ENCODE measurements at places on chromosomes 2 and 18. TPM values are rescaled to one million over a fixed set of nuclear protein-coding genes. Genes with fewer than 3 reads are reported as not detected.
A peak's percentile ranks its signal among the peaks of the same experiment; 100 is the strongest.

GRCh38 chr2:55408918-55409868 is 10.5 kb downstream of the CCDC88A start:
- no peak for DNase-seq

DNA sequence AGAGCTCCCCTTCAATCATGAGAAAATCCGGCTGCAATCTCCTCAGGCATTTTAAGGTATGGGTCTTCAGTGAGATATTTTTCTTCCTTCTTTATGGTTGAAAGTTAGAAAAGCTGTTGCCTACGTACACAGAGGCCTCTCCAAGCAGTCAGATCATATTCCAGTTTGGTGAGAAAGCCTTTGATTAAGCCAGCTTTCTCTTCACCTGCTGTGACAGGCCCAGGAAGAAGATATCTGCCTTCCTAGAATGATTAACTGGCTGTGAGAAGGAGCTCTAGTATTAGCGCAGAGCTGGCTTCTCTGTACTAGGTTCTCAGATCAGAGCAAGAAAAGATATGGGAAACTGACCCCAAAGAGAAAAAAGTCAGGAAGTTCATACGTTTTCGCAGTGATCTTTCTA is 585.0 kb upstream of the CHAC2 start:
- DNase-seq: no peak

DNA sequence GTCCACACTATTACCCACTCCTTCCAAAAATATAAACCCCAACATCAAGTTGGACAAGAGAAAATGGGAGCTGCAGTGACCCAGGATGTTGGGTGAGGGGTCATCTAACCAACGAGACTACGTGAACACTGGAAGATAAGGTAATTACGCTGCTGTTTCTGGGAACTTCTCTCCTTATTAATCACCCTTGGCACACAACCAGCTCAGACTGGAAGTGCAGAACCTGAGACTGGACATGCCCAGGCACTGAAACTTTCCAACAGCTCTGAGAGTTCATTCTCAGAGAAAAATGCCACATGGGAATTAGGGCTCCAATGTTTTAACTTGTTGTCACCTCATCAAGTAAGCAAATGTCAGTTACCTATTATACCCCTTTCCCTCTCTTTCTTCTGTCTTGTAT is 135.3 kb downstream of the CCDC148 start:
- DNase-seq: no peak

GRCh38 chr2:240432820-240433801 is 2.4 kb upstream of the GPC1 start:
- no peak for DNase-seq

DNA sequence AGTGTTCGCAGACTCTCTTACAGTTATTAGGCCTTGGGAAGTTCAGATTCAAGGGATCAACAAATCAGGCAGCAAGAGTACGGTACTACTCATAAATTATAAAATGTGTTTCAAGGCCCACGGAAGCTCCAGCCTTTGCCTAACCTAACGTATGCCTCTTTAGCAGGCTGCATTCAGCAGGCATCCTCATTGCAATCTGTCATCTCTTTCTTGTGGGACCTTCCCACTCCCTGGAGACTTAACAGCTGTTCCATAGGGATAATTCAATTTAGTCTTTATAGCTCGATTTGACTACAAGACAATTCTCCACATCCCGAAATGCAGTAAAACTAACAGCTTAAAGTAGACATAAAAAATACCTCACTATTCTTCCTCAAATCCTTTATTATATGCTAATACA is 453.7 kb downstream of the CNTNAP5 start:
- no peak for DNase-seq

GRCh38 chr2:108189316-108189715 is 50.5 kb upstream of the SULT1C3 start:
- DNase-seq: no peak

The CXCR1 gene
- under 0.01 TPM for total RNA-seq

GRCh38 chr2:218398437-218399390 is 954 bp upstream of the CTDSP1 start:
- DNase-seq: peak; percentile 86

DNA sequence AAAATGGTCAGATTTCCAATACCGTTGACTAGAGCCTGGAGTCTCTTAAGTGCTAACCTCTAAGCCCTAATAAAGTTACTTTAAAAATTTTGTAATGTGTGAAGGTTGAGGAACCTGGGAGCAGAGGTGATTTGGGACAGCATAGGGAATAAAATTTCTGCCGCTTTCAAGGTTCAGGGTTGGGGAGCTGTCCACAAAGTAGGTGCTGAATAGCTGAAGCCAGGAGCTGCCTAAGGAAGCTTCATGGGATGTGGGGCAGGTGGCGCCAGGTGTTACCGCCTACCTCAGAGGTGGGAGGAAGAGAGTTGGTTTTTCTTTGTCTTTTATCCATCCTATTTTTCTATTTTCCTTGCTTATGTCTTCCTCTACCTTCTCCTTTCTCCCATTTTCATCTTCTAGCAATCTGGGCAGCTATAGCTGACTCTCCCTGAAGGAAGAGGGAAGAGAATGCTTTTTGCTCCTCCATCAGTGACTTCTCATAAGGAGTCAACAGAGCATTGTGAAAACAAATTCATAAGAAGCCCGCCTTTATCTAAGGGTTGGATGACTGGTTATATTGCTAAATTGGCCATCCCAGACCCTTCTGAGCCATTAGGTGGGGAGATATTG is 178.7 kb downstream of the CLIP4 start:
- no peak for DNase-seq

GRCh38 chr2:226325526-226325925 is 474.1 kb downstream of the IRS1 start:
- DNase-seq: no peak

DNA sequence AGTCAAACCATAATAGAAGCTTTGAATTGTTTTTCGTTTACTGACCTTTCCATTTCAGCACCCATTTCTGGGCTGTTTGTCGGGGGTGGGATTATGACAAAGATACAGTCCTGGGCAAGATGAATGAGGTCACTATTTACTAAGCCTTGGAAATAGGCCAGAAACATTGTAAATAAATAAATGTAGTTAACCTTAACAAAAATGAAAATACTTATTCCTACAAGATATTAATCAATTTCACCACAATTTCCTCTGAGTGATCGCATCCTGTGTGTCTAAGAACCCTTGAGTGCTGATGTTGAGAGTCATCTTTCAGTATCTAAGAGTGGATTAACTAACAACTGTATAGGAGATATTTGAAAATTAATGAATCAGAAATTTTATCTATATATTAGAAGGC is 14.0 kb downstream of the ITGA4 start:
- DNase-seq: no peak

DNA sequence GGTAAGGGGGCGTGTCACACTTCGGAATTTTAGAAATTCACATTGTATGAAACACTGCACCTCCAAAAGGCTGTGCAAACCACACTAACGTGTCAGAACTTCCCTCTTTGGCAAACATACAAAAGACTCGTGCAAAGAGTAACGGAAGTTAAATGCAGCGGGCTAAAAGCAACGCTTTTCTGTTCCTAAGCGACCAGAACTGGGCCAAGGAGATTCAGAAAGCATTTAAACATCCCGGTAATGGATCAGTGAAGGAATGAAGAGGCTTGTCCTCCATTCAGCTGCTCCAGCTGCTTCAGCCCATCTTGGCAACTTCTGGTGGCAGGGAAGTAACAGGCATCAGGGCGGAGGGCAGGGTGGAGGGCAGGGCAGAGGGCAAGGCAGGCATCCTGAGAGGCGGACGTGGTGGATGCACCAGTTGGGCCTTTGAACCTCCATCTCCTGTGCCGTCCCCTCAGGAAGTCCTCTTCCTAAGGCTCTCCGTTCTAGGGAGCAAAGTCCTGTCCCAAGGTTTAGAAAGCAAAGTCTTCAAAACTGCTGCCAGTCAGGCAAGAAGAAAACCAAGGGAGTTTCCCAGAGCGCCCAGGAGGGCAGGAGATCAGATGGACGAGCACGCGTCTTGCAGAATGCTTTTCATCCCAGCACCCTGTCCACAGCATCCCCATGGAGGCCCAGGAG is 230.7 kb downstream of the ZNF516 start:
- DNase-seq: peak; percentile 57

DNA sequence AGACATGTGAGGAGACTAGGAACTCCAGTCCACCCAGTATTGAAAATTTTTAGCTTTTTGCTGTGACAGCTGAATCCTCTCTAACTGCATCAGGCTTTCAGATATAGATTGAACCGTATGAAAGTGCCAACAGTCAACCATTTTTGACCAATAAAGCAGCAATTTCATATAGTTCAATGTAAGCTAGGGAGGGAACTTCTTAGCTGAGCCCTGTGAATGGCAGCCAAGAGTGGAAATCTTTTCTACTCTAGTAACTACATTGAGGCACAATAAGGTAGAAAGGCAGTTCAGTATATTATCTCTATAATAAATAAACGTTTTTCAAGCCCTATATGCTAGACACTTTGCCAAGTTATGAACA is 96.3 kb upstream of the TANK start:
- DNase-seq: no peak

DNA sequence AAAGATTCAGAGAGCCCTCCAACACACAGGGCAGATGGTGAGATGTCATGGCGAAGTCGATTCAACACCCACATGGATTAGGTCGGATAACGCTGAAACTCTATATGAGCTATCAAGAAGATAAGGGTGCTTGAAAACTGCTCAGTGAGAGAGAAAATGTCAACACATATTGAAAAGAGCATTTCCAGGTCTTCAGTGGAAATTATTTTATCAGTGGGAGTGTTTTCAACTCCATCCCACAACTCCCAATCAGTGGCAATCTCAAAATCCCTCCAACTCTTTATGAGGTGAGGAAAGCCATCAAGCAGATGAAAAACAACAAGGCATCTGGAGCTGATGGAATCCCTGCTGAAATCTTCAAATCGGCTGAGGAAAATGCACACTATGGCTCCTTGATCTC is 104.5 kb upstream of the KLHL14 start:
- no peak for DNase-seq
